ENCODE measurements at places on chromosomes 5 and 9.

DNA sequence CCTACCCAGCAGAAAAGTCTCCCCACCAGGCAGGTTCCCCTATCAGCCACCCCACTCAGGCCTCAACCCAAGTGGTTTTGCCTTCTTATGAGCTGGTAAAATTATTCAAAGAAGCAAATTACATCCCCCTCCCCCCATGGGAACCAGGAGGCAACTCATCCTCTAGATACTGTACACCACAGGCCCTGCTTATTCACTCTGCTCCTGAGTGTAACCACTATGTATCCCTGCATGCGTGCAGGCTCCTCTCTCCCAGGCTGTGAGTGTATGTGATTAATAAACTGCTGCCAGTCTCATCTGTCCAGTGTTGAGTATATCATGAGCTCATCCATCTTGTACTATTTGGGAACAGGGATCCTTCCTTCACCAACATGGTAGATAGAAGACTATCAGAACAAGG, 8.6 kb downstream of the KCTD16 start:
- no peak for DNase-seq

GRCh38 chr9:19451240-19452087, 42.7 kb downstream of the ACER2 start:
- DNase-seq, result no peak

GRCh38 chr9:24582146-24583126, 36.7 kb upstream of the IZUMO3 start:
- no peak for DNase-seq

GRCh38 chr5:10400831-10401230, 40.8 kb upstream of the ROPN1L start:
- no peak for DNase-seq

- DNase-seq, result no peak
Observed at GRCh38 chr5:66945389-66946349, 250.9 kb downstream of the CD180 start.

DNA sequence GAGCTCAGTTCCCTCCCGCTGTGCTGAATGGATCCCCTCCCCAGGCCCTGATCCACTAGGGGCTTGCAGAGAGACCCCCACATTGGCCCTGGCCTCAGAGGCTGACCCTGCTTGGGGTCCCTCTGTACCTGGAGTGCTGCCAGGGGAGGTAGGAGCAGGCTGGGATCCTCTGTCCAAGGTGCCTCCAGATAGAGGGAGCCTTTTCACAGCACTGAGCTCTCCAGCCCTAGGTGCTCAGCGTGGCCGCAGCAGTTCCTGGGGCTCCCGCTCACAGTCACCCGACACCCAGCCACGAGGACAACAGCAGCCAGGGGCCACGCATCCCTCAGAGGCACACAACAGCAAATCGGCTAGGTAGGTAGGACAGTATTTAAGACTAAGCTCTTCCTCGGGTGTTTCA, 62.2 kb upstream of the IRX2 start:
- no peak for DNase-seq

DNA sequence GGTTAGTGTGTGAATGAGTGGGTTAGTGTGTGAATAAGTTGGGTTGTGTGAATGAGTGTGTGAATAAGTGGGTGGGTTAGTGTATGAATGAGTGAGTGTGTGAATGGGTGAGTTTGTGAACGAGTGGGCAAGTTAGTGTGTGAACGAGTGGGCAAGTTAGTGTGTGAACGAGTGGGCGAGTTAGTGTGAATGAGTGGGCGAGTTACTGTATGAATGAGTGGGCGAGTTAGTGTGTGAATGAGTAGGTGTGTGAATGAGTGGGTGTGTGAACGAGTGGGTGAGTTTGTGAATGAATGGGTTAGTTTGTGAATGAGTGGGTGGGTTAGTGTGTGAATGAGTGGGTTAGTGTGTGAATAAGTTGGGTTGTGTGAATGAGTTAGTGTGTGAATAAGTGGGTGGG, 34.7 kb downstream of the NKD2 start:
- no peak for DNase-seq

DNA sequence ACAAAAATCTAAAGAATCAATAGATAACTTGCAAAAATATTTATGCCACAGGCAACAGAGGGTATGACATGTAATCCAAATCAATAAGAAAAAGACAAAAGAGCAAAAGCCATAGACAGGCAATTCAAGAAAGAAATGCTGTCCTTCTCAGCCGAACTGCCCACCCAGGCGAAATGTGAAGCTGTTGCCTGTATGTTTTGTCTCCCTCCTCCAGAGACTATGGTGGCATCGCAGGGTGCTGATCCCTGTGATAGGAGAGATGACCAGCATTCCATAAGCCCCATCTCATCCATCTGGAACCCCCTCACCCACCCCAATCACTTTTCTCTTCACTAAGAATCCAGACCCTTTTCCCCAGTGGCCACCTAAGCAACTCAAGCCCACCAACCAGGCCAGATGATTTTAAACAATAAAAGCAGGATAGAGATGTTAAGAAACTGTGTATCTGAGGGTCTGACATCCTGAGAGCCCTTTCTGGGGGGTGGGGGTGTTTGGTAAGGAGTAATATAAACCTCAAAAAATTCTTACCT, 5.3 kb upstream of the ACSL6 start:
- DNase-seq, result no peak

DNA sequence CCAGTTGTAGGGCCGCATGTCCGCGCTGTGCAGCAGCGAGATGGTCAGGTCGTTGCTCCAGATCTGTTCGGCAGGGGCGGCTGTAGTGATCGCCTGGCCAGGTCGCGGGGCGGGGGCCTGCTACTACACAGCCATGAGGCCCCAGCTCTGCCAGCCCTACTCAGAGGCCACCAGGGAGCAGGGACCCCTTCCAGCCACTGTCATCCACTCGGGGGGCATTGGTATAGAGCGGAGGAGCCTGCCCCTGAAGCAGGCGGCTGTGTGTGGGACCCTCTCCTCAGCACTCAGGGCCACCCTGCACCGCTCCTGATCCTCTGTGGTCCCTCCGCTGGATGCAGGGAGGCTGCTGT, 1.7 kb downstream of the FBXW5 start:
- no peak for DNase-seq

DNA sequence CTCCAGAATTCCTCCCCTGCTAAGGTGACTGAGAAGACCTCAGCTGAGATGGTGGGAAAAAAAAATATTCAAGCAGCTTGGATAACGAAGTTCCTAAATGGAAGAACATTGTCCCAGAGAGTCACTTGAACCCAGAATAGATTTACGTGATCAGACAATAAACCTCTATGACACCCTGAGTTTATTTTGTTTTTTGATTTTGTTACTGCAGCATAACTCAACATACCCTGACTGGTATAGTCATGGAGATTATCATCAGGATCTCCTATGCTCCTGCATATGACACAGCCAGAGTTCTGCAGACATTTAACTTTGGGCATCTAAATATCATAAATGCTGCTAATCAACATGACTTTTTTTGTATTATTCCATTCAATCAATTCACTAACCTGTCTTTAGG, 282.9 kb downstream of the RASEF start:
- no peak for DNase-seq
